ENCODE measurements at places on chromosomes 3 and 15.

GRCh38 chr3:94887065-94887464, 824.2 kb downstream of the NSUN3 start:
- DNase-seq: no peak

DNA sequence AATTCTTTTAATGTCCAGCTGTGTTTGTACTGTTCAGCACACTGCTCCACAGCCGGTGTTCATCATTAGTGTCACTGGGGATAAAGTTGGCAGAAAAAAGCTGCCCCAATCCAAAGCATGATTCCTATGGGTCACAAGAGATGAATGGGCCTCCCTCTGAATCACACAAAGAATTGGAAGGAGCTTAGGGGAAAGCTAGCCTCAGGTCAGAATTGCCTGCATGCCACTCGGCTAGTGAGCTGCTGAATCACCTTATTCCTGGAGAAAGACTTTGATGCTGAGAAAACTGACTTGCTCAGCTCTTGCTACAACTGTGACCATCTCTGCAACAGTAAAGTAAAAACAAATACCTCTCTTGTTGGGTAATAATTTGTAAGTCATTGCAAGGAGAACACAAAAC, 3.5 kb downstream of the CCK start:
- DNase-seq: no peak

DNA sequence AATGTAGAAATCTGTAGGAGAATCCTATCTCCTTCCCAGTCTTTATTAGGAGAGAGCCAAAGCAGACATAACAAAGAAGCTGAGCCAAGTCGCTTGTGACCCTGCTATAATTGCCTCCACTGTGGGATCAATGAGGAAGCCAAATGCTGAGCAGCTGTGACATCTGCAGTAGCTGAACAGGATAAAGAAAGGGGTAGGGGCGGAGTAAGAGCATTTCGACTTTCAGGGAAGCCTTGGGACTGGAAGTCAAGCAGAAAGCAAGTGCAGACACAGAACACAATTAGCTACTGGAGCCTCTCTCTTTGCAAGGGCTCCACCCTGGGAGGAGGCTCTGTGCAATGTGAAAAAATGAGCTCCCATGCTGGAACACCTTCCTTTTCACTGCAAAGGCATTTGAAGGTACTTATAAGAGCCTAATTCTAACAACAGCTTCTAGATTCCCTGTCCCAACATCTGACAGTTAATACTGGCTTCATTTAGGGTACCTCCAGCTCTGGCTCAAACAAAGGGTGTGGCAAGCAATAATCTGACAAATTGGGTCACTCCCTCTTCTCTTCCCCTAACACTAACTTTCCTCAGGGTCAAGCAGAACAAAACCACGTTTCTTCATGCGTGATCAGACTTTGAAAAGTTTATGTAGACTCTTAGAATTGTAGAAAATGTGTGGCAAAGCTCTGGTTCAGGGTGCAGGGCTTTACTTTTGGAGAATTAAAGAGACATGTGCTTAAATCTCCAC, 166.4 kb downstream of the CADPS start:
- no peak for DNase-seq

GRCh38 chr15:99954361-99955180, 221.3 kb upstream of the LYSMD4 start:
- DNase-seq: no peak

DNA sequence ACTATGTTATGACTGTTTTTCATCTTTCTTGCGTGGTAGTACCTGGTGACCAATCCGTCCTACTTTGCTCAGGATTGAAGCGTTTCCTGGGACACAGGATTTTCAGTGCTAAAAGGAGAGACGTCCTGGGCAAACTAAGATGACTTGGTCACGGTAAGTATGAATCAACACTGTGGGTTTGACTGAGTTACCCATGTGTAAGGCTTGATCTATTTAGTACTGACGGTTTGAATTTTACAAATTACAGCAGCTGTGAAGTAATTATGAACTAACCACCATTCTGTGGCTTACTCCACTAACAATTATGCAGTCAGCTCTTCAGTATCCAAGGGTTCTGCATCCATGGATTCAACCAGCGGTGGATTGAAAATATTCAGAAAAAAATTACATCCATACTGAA, 172.9 kb upstream of the FEZF2 start:
- no peak for DNase-seq

DNA sequence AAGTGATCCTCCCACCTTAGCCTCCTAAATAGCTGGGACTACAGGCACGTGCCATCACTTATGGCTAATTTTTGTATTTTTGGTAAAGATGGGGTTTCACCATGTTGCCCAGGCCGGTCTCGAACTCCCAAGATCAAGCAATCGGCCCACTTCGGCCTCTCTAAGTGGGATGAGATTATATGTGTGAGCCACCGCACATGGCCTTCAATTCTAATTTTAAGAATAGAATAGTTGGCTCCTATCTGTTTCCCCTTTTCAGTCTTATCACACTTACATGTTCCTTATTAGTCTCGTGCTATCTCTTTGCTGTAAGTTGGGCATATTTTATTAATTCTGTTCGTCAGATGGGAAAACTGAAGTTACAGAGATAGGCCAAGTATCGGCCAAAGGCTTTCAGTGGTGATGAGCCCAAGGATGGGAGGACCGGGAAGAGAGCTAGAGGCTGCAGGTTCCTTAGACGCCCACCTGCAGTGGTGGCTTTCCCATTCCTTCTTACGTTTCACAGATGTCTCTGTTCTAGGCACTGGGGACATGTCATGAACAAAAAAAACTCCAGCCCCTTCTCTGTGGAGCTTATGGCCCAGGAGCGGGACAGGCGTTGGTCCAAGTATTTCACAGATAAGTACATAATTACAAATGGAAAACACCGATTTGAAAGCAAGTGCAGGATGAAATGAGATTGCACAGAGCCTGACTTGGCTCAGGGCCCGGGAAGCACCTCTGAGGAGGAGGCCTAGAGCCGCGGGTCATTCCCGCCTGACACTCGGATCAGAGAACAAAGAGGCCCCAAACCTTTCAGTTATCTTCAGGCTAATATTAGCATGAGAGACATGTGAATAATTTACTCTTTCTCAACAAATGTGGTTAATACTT, 91.1 kb upstream of the KLF13 start:
- DNase-seq: no peak

- no peak for DNase-seq
These were observed 298.4 kb downstream of the SATB1 start for GRCh38 chr3:18126772-18127171.

DNA sequence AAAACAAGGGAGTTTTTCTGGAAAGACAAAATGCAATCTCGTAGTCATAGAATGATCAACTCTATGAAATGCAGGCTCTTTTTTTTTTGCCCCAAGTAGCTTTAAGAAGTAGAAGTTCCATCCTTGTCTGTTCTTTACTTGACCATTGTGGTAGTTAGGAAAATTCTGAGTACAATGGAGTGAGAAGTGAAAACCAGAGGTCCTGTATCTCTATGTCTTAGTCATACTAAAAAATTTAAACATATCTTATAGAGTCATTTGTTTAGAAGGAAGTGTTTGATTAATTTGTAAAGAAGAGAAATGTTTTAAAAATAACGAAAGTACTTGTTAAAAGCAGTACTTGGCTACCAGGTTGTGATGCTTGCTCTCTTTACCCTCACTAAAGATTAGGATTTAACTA, 52.4 kb downstream of the PRKCI start:
- no peak for DNase-seq

GRCh38 chr3:44117736-44118135, 124.0 kb upstream of the TOPAZ1 start:
- no peak for DNase-seq

GRCh38 chr15:81865850-81866537, 179.8 kb downstream of the MEX3B start:
- no peak for DNase-seq

- DNase-seq: no peak
These were observed 6.8 kb upstream of the NUDT16 start for GRCh38 chr3:131374741-131375140.

DNA sequence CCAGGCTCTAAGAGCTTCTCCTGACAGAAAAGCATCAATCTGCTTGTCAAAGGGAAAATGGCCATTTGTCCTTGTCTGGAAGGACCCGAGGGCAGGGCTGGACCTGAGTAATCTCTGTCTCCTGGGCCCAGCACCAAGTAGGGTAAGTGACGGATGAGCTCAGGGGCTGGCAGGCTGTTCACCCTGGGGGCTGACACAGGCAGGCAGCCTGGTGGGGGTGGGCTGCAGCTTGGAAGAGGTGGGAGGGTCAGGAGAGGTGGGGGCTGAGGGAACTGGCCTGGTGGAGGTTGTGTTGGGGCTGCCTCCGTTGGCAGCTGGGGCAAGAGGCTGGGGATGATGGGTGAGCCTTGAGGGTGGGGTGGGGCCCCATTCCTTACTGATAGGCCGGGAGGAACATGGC, 42.3 kb upstream of the ADPGK start:
- no peak for DNase-seq

DNA sequence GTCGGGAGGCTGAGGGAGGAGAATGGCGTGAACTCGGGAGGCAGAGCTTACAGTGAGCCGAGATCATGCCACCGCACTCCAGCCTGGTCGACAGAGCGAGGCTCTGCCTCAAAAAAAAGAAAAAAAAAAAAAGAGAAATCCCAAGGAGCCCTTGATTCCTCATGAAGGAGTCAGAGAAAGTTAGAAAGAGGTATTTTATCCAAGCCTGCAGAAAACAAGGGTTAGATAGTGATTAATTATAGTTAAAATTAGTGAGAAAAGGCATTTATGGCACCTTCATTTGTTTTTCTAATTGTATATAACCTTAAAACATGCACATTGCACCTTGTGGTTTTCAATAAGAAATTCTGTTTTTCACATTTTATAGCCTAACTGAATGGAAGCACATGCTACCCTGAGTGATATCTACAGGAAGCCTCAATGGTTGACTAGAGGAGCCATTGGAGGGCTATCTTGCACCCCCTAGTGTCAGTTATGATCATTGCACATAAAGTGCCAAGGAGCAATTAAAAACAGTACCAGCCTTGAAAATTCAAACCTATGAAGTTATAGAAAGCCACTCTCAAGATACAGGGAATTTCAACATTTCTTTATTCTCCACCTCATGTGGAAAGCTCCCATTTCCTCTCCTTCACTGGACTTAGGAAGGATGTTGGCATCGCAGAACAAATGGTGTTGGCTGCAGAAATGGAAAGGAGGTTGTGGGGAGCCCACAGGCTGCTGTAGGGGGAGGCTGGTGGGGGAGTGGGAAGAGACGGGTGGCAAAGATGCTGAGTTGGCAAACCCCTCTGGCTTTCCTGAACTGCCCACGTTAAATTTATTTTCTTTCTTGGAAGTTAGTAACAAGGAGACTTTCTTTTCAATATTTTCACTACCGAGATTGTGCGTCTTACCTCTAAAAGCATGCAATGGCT, 48.5 kb downstream of the ITGA11 start:
- no peak for DNase-seq

- no peak for DNase-seq
These were observed 54.9 kb downstream of the CYP11A1 start for GRCh38 chr15:74312445-74313007.

- no peak for DNase-seq
These were observed 6.2 kb upstream of the SLC6A6 start for GRCh38 chr3:14396031-14396692.

DNA sequence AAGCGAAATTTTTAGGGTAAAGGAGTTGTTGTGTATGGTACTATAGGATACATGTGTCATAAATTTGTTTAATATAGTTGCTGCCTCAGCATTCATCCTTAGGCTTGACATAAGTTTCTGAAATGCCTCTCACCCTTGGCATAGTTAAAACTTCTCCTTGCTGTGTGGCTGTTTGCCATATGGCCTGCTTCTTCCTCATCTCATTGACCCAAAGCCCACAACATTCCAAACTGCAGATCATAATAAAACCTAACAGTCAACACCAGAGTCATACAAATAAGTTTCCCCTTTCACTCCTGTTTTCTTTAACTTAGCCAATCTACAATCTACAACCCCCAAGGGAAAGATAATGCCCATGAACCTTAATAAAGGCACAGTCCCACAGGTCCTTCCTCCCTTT, 136.6 kb downstream of the TMCC1 start:
- no peak for DNase-seq

All from hypothalamus (tissue), 51 donors.